ENCODE measurements at places on chromosomes 6 and 20. TPM values are rescaled to one million over a fixed set of nuclear protein-coding genes. Genes with fewer than 3 reads are reported as not detected.

MUCL3 gene
- not detected for total RNA-seq

TP53TG5 gene
- total RNA-seq: not detected

DNA sequence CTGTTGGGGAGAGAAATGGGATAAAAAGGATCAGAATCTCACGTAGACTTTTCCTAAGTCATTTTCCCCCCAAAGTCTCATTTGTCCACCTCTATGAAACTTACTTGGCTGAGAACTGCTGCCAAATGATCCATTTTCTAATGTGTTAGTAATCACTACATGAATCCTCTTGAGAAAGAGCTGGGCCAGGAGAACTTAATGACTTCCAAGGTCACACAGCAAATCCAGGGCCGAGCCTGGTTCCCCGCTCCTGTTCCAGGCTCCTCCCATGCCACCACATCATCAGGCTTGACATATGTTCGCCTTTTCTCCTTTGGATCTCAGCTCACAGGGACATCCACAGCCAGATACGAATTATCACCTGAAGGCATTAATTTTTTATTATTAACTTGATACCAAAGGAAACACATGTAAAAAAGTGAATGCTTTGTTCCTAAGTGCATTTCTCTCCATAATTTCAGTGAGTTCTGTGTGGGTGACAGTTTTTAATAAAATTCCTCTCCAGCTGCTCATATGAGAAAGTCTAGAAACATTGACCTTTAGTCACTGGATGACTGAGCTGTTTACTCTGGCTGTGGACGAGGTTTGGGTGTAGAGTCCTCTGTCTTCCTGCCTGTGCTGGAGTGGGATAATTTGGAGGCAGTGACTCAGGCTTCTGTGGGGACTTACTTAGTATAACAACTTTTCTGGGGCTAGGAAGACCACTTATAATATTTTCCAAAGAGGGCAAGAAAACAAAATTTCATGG is 276.3 kb downstream of the PAX1 start:
- DNase-seq: peak; percentile 36

- peak; percentile 95 for DNase-seq
Measured at GRCh38 chr20:4613718-4614620, 107.7 kb upstream of the PRND start.

DNA sequence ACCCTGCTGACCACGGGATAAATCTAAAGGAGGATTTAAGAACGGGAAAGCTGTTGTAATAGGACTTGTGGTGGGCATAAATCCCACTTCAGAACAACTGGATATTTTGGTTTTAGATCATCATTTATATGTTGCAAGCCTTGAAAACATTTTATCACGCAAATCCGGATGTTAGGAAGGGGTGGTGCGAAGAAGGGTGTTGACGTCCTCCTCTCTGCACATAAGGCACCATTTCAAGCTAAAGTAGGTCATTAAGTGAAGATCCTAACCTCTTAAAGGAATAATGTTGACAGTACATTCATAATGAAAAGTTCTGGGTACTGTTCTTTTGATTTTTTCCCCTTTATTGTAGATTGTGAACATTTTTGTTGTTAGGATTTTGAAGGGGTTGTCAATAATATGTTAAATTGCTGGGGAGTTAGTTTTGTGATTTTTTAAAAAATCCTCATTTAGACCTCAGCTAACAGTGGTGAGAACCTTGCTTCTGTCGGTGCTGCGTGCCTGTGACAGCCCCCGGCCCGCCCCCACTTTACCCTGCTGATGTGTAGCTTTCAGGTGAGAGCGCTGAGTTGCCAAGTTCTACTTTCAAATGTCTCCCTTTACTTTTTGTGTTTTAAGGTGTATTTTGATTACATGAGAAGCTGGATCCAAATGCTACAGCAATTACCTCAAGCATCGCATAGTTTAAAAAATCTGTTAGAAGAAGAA is 88.8 kb downstream of the MAP3K4 start:
- DNase-seq: no peak

DNA sequence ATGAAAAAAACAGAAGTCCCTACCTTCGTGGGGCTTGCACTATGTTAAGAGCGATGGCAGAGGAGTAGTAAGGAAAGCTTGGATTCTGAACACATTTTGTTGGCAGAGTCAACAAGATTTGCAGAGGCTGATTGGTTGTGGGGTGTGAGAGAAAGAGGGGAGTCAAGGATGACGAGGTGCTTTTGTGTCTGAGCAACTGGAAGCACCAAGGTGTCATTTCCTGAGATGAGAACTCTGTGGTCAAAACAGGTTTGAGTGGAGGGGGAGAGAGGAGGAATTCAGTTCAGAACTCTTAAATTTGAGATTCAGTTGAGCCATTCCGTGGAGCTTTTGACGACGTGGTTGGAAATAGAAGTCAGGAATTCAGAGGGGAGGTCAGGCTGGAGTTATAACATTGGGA is 3.5 kb downstream of the OCSTAMP start:
- no peak for DNase-seq

FLRT3 gene
- total RNA-seq: 5.8 TPM

DNA sequence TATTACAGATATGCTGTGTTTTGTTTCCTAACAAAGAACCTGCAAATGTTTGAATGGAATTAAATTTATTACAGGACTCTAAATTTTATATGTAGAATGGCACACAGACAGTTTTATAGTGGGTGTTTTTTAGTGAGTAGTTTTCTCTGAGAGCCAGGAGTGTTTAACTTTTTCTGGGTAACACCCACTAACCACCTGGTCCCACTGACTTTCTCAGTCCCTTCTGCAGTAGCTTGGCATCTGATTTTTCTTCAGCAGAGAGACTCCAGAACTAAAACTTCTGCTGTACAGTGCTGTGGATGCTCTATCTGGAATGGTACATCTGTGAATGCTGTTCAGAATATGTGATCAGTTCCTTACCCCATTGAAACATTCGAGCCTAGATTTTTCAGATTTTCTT is 6.3 kb downstream of the YWHAB start:
- no peak for DNase-seq

MOG gene
- not detected for total RNA-seq

- DNase-seq: peak; percentile 50
Measured at GRCh38 chr6:126535595-126535994, 195.7 kb downstream of the CENPW start.

SMLR1 gene
- total RNA-seq: not detected

DNA sequence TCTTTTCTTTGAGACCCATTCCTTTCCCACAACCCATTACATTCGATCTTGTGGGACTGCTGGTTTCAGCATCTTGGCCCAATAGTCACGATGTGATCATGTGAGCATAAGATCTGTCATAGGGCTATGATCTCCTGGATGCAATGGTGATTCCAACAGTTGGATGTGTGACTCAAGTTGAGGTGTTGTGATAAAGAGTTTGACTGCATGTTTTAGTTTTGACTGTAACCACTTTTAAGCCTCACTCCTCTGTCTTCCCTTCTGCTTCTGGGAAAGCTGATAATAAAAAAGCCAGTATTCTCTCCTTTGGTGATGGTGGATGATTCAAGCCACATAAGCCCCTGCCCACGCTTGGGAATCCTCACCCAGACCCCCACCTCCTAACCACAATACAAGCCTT is 117.0 kb upstream of the ASCC3 start:
- peak; percentile 15 for DNase-seq

GRCh38 chr20:35610833-35611427 is 4.7 kb upstream of the SPAG4 start:
- DNase-seq: no peak

VSX1 gene
- not detected for total RNA-seq

DNA sequence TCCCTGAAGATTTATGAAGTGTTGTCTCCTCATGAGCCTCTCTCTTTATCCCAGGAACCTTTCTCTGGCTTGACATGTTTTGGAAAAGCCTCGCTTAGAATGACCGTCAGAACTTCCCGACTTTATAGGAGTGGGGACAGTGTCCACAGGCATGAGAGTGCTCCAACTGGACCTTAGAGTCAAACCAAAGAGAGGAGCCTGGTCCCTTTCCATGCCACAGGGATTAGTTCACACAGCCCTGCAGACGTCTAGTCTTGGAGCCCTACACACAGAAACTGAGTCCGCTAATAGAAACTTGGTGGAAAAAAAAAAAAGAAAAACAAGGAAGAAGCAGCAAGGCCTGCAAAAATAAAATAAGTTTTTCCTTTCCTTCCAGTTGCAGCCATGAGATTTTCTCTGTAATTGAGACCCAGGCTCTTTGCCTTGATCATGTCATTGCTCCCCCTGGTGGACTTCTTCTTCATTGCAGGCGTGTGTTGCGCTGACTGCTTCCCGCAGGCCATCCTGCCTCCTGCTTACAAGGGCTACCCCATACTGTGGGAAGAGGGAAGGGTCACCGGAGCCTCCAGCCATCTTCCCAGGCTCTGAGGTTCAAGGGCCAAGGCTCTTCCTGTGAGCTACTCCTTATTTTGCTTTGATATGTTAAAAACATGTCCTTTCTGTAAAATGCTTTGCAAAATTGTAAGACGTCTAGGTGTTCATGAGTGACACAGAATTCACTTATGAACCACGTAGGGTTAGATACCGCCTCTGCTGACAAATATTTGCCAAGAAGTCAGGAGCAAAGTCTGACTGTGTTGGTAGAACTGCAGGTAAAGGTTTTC is 201.0 kb downstream of the UST start:
- peak; percentile 89 for DNase-seq

NRSN1 gene
- total RNA-seq: not detected

THEMIS gene
- total RNA-seq: not detected

GRCh38 chr6:116206231-116206903 is 47.5 kb downstream of the TSPYL4 start:
- DNase-seq: no peak

DNA sequence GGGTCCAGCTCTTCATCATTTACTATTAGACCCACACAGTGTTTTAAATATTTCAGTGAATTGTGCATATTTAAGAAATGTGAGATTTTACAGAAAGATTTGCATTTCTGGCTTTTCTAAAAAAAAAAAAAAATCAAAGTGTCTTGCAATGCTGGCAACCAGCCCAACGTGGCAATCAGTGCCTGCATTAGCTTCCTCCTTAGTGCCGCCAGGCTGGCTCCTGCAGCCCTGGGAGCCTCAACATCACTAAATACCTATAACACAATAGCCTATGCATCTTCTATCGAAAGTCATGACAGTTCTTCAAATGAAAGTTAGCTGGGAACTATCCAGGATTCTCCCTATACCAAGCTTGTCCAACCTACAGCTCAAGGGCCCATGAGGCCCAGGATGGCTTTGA is 9.4 kb upstream of the CD93 start:
- no peak for DNase-seq

GRCh38 chr6:95087394-95088097 is 489.8 kb upstream of the MANEA start:
- peak; percentile 72 for DNase-seq

ULBP2 gene
- 6.6 TPM for total RNA-seq

DNA sequence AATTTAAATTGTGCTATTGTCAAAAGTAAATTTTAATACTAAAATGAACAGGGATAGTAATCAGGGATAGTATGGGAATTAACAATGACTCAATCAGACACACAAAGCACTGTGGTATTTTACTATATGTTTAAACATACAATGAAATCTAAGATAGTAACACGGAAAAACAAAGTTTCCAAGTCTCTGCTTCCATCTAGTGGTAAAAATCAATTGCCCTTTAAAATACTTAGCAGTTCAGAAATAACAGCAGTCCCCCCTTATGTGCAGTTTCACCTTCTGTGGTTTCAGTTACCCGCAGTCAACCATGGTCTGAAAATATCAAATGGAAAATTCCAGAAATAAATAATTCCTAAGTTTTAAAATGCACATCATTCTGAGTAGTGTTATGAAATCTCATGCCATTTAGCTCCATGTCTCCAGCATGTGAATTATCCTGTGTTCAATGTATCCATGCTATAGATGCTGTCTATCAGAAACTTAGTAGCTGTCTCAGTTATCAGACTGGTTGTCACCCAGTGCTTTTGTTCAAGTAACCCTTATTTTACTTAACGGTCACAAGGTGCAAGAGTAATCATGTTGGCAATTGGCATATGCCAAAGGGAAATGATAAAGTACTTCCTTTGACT is 58.5 kb downstream of the AHI1 start:
- DNase-seq: no peak

GRCh38 chr6:117601811-117602150 is 530 bp downstream of the GOPC start:
- DNase-seq: no peak

- no peak for DNase-seq
Measured at GRCh38 chr6:134435814-134436280, 117.9 kb upstream of the SGK1 start.

DNA sequence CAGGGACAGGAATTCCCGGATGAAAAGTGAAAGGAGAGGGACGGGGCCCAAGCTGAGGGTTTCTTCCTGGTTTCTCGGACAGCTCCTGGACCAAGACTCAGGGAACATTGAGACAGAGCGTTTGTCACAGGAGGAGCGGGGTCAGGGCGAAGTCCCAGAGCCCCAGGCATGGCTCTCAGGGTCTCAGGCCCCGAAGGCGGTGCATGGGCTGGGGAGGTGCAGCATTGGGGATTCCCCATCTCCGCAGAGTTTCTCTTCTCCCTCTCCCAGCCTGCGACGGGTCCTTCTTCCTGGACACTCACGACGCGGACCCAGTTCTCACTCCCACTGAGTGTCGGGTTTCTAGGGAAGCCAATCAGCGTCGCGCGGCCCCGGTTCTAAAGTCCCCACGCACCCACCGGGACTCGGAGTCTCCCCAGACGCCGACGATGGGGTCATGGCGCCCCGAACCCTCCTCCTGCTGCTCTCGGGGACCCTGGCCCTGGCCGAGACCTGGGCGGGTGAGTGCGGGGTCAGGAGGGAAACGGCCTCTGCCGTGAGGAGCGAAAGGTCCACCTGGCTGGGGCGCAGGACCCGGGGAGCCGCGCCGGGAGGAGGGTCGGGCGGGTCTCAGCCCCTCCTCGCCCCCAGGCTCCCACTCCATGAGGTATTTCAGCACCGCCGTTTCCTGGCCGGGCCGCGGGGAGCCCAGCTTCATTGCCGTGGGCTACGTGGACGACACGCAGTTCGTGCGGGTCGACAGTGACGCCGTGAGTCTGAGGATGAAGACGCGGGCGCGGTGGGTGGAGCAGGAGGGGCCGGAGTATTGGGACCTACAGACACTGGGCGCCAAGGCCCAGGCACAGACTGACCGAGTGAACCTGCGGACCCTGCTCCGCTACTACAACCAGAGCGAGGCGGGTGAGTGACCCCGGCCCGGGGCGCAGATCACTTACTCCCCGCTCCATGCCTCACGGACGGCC is 54.6 kb upstream of the POLR1H start:
- no peak for DNase-seq

GRCh38 chr6:170178561-170179477 is 112.1 kb downstream of the DLL1 start:
- peak; percentile 44 for DNase-seq

CPXM1 gene
- total RNA-seq: not detected

CPNE1 gene
- 117 TPM for total RNA-seq

- peak; percentile 43 for DNase-seq
Measured at GRCh38 chr20:8057871-8058270, 38.3 kb upstream of the TMX4 start.

CALHM6 gene
- not detected for total RNA-seq

- DNase-seq: no peak
Measured at GRCh38 chr6:42774201-42774600, 7.7 kb upstream of the BICRAL start.

Data from myocyte (in vitro differentiated cells).